ENCODE measurements at places on chromosomes 7 and 10.

DNA sequence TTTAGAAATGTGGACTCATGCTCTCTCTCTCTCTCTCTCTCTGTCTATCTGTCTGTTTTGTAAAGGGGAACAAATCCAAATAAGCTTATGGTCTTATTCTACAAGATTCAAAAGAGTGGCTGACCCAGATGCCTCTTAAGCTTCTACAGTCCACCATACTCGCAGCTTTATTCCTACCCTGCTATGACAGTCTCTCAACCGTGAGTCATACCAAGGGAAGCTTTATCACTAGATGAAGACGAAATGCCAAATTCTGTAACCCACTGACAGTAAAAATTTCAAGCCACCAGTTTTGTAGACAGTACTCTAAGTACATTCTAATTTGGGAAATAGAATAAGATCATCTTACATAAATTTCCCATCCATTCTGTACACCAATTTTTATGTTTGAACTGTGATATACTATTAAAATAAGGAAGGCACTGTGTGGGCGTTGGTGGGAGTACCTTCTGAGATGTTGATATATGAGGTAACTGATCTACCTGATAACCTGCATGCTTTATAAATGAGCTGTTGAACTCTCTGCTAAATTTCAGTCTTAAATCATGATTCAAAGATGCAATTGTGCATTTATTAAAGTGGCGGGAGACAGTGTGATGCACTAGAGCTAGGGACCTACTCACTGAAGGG lies 153.2 kb downstream of the KLF6 start:
- DNase-seq, result no peak

GRCh38 chr10:71265201-71265575 lies 52.8 kb downstream of the UNC5B start:
- DNase-seq, result no peak

DNA sequence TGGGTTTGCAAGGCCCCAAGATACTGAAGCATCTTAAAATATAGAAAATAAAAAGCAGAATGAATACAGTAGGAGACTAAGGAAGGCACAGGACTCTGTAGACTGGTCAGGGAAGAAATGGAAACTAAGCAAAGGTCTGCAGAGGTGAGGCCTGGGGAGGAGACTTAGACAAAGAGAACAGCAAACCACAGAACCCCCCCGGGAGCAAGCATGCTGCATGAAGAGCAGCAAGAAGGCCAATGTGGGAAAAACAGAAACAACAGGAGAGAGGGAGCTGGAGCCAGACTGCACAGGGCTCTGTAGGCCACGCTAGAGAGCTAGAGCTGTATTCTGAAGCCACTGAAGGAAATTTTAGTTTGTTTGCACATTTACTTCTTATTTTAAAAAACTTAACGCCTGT lies 45.7 kb upstream of the ARID5B start:
- DNase-seq, result no peak

- no peak for DNase-seq
Measured at GRCh38 chr7:25643286-25643685, 415.0 kb upstream of the NPVF start.

GRCh38 chr7:128137181-128137580 lies 103.9 kb upstream of the LEP start:
- no peak for DNase-seq

GRCh38 chr7:116018731-116019130 lies 11.8 kb downstream of the TFEC start:
- no peak for DNase-seq

GRCh38 chr7:7830122-7830878 lies 111.9 kb upstream of the RPA3 start:
- DNase-seq, result peak; percentile 29

DNA sequence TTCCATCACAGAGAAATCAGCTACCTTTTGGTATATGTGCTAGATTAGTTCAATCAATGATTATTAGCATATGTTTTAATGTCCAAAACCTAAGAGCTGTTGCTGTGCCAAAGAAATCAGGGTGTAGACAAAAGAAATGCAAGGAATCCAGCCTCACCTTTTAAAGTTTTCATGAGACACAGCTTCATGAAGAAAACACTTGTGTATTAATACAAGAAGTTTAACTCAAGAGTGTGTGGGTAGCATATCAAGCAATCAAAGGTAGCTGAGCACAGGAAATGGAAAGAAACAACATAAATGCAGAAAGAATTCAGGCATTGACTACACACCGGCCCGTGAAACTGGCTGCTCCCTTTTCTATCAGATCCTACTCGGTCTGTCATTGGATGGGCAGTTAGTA lies 76.0 kb upstream of the CAV2 start:
- no peak for DNase-seq

Measured in NCI-H1694 treated with DMSO at 0.1 percent for 48 hours (cell line).